Fibroblast of skin of left biceps (primary cell): ENCODE measurements at places on chromosomes 11 and 22.

DNA sequence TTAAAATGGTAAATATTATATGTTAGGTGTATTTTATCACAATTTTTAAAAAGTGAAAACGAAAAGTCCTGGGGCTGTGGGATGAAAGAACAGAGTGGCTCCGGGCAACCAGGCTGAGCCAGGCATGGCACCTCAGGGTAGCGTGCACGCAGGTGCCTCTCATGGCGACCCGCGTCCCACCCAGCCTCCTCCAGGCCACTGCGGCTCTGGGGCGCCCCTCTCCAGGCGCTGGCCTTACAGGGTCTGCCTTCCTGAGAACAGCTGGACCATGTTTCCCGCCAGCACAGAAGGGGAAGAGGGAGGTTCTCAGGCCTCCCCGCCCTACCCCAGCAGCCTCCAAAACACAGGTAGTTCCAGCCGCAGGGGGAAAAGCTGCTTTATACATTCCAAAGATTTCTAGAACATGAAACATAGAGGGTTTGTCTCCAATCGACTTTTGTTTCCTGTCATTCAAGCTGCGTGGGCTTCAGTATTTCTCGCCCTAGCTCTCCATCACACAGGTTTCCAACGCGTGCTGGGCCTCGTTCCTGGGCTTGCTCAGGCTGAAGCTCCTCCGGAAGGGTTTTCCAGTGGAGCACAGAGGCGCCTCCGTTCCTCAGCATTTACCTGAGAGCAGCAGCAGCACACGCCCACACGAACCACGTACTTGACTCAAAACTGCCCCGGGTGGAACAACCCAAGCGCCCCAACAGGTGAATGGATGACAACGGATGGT, 10.5 kb downstream of the EHD1 start:
- no peak for DNase-seq

GRCh38 chr11:35347173-35347878, 72.0 kb downstream of the SLC1A2 start:
- no peak for DNase-seq

DNA sequence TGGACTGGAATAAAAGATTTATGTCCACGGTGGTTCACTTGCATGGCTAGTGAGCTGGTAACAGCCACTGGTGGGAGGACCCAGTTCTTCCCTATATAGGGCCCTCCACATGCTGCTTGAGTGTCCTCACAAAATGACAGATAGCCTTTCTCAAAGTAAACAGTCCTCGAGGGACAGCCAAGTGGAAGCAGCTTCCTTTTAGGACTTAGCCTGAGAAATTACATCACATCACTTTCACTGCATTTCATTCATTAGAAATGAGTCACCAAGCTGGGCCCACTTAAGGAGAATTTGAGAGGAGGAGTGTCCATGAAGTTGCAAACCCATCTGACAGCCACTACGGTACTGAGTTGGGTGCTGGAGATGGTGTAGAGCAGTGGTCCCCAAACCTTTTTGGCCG, 7.0 kb downstream of the ISX start:
- no peak for DNase-seq

GRCh38 chr11:122720107-122720881, 64.8 kb downstream of the UBASH3B start:
- DNase-seq: no peak

DNA sequence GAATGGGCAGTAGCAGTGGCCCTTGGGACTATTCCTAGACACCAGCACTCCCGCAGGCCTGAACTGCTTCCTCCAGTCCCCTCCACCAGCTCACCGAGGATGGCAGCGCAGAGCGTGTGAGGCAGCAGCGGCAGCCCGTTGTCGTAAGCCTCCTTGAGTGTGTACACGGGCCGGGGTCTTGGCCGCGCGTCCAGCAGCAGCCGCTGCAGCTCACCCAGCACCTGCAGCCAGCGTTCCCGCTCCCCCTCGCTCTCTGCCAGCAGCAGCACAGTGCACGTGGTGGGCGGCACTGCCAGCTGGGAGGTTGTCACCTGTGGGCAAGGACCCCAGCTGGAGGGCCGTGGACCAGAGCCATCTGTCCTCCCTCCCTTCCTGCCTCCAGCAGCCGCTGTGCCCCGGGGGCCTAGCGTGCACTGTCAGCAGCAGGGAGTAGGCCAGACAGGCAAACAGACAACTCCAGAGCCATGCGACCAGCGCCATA, 13.0 kb downstream of the CDC42BPG start:
- DNase-seq: no peak

DNA sequence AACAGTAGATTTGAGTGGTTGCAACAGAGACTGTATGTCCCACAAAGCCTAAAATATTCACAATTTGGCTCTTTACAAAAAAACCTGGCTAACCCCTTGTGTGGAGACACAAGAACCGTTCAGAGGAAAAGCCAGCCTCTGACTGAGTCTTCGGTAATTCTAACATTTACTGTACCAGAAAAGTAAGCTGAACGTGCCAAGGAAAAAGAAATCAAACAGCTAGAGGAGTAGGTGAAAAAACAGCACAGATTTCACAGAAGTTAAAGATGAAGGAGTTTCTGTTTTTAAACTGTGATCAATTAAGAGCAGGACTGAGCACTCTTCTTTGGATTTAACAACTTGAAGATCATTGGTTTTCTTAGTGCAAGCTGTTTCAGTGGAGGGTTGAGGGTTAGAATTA, 424.7 kb upstream of the KIRREL3 start:
- DNase-seq: no peak
